ENCODE measurements at places on chromosomes 6 and 20.

DNA sequence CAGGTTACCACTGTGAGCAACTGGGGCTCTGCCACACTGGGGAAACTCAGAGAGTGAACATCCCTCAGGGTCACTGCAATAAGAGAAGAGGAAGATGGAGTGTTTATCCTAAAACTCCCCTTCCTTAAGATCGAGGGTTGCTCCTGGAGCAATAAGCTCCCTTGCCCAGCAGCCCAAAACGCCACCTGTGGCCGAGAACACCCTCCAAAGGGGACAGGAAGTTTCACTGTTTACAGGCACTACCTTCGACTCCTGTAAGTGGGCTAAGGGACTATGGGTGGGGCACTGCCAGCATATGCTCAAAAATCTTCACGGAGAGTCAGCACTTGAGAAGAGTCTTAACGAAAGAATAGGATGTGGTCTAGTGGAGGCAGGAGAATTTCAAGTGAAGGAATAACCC lies 132.5 kb downstream of the FAXC start:
- no peak for DNase-seq

DNA sequence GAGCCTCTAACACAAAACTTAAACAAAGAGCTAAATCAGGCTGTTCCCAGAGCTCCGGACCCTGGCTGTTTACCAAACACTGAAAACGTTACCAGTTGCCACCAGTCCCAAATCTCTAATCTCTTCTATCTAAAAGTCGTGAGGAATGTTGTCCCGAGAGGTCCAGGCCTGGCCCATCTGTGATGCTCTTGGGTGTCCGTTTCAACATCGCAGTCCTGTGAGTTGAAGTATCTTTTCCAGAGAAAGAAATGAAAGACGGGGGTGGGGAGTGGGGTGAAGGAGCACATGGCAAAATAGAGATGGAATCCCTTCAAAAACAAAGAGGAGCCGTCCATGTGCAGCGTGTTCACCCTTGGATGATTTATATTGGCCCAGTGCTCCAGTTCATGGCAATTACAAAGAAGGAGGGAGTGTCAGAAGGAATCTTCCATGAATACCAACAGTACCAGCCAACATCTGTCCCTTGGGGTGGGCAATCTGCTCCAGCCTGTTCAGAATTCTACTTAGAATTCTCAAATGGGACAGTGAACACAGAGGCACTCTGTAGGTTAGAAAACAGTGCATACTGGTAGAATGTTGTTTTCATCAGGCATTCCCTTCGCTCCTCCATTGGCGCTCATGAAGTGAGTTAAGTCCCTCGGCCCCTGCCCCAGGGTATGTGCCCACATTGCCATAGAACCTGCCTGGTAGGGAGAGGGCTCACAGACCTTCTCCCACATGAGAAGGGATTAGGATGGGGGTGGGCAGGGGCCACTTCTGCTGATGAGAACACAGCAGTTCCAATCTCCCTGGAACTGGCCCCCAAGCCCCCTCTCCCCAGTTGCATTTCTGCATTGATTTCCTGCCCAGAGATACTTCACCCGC lies 112.1 kb downstream of the LY86 start:
- no peak for DNase-seq

DNA sequence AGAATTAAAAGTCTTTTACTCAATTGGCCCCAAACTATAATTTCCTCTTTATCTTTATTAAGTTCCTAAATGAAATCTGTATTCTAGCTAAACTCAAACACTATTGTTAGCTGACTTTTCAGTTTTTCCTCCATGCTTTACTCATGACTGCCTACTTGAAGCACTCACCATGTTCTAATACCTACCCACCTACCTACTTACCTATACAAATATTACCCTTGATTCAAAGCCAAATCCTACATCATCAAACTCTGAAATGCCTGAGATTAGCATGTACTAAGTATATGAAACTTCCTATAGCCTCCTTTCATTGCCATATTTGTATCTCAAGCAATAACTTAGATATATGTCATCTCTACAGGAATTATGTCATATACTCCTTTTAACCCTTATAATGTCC lies 259.7 kb downstream of the HDGFL1 start:
- no peak for DNase-seq

DNA sequence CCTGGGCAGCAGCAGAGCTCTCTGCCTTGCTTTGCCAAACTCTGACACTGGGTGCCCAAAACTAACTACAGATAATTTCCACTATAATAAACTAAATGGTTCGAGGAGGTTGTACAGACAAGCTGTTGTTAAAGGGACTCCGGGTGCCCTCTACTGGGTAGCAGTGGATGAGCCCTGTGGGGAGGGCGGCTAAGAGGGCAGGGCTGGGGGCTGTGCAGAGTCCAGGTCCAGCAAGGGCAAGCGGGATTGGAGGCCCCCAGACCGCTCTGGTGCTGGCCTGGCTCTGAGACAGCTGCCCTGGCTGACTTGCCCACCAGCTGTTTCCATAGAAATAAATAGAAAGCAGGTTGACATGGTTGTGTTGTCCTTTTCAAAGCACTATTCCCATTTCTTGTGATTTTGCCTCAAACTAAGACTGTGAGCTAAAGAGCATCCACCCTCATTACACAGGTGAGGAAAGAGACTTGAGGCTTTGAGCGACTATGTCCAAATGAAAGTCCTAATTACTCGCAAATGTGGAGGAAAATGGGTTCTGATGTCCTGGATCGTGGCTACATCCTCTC lies 167.6 kb upstream of the CST7 start:
- DNase-seq: peak; percentile 44

Measured in hypothalamus (tissue), 51 donors.